Brain microvascular endothelial cell (primary cell): ENCODE measurements at places on chromosomes 11 and 22.

DNA sequence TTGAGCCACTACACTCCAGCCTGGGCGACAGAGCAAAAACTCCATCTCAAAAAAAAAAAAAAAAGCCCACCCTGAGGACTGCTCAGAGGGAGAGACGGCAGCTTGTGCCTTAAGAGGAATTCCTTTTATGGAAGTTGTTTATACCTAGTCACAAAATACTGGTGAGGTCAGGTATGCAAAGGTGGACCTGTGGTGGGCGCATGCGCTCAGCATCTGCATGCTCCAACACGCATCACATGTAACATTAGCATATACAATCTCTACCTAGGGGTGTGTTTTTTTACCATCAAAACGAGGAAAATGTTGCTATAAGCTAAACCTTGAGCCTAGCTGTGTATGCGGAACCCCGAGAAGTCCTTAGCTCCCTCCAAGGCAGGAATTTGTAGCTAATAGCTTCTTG lies 6.8 kb upstream of the SART1 start:
- no peak for DNase-seq

DNA sequence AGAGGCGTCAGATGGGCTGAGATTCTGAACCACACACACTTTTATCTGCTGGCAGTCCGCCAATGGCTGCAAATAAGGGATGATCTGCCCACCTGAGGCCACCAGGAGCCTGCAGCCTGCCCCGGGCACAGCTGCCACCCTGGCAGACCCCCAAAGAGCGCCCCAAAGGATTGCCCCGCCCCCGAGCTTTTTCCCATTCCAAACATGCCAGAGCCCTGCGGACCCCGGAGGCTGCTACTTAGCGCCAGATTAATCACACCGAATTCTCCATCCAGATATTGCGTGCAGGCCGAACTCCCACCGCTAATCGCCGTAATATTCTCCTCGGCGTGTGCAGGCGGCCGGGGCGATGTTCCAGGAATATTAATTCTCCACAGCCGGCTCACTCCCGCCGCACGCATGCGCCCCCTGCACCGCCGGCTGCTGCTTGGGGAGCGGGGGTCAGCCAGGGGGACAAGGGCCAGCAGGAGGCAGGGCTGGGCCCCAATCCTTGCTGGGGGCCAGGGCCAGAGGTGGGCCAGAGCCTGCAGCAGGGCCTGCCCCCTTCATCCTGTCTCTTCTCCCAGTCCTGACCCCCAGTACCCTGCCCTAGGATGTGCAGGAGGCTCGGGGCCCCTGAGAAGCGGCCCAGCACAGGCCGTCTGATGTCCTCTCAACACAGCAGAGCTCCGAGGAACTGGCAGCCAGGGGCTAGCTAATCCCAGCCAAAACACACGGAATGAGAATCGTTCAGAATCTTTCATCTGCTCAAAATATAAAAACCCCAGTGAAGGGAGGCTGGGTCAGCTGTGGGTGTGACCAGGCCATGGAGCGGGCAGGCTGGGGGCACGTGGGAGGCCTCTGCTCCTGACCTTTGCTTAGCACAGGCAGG lies 19.5 kb upstream of the TCF20 start:
- no peak for DNase-seq

- DNase-seq = no peak
Observed at GRCh38 chr11:34938611-34939010, 22.2 kb downstream of the PDHX start.

- DNase-seq = peak; percentile 67
Observed at GRCh38 chr11:12274558-12275197, 102.7 kb upstream of the PARVA start.

DNA sequence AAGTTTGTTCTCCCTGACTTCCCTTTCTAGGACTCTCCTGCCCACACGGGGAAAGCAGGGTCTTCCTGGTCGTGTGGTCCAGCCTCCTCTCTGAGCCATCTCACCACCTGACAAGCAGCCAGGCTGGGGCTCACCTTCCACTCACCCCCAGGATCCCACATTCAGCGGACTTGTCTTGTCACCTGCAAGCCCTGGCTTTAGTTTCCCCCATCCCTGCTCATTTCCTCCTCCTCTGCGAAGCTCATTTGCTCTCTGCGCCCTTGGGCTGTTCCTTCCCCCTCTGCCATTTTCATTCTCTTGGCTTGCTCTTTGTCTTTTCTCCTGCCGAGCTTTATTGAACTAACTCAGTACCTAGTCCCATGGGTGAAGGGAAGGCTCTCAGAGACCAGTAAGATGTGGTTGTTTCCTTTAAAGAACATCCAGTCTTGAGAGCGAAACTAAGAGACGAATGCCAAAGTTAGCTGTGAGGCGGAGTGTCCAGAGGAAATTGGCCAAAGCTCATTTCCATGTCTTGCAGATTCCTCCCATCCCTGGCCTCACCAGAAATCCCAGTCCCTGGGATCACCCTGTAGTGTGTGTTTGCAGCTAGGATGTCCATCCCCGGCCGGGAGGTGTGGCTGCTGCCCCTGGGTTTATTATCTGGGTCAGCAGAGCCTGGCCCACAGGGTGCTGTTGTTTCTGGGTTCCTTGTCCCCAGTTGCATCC lies 2.0 kb downstream of the ST14 start:
- DNase-seq = no peak

DNA sequence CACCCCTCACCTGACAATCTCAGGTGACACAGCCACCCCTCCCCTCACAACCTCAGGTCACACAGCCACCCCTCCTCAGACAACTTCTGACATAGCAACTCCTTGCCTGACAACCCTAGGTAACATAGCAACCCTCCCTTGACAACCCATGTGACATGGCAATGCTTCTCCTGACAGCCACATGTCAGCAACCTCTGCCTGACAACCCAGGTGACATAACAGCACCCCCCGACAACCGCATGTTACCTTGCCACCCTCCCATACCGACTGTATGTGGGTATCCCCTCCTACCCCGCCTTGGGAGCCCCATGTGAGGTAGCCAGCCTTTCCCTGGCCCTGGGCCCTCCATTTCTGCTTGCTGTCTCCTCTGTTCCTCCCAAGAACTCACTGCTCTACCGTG lies 77.7 kb upstream of the B3GAT1 start:
- DNase-seq = no peak
